DMS 273 treated with DMSO at 0.1 percent for 48 hours (cell line): ENCODE measurements at places on chromosomes 16 and 17.

DNA sequence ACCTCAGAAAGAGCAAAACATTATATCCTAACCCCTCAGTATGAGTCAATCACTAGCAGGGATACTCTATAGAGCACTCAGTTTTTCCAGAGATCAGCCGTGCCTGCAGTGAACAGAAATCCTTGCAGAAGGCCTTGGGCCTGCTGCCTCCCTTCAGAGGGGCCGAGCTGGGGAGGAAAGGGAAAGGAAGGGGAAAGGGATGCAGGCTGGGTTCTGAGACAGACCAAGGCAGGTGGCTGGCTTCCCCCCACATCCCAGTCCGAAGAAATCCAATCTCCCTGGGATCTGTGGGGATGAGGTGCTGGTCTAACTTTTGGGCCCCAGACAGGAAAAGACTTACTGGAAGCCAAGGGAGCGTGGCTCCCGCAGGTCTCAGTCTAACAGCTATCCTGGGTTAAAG is 25.3 kb downstream of the SRL start:
- DNase-seq: no peak

DNA sequence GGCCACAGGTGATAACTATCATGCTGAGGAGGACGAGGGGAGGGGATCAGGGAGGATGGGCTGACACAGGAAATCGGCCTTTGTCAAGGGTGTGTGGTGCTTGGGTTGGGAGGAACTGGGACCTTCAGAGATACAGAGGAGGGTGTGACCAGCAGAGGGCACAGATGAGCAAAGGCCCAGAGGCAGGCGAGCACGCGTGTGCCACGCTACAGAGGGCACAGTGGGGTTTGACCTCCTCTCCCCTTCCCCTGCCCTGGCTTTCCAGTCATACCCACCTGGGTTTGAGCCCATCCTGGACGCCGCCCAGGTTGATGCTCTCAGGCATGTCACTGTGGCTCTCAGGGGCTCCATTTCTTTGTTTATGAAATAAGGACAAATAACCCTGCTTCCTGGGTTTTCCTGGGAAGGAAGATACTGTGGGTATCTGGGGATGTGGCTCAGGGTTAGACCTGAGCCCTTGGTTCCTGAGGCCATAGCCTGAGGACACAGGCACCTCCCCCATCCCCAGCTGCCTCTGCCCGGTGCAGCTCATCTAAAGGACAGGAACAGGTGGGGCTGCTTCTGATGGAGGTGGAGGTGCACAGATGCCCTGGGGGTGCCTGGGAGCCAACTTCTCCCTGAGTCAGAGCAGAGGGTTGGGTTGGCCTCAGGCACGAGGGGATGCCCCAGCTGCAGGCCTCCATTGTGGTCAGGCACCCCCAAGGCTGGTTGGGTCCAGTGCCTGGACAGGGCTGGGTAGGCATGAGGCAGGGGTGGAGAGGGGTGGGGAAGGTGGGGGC is 51.8 kb downstream of the BEAN1 start:
- DNase-seq: peak; percentile 22

DNA sequence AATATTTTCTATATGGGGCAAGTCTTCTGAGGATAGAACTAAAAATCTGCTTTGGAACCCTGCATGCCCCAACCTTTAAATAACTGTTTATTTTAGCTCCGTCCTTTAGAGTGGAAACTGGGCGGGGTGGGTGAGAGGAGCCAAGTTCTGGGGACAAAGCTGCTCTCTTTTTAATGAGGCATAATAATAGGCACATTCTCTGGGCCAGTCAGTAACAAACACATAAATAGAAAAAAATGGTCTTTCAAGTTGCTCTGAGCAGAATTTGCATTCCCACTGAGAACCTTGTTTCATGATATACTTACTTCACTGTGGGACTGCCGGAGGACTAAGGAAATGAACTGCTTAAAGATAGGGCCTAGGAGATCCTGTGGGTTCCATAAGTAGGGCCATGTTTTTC is 51.5 kb downstream of the KNOP1 start:
- no peak for DNase-seq

DNA sequence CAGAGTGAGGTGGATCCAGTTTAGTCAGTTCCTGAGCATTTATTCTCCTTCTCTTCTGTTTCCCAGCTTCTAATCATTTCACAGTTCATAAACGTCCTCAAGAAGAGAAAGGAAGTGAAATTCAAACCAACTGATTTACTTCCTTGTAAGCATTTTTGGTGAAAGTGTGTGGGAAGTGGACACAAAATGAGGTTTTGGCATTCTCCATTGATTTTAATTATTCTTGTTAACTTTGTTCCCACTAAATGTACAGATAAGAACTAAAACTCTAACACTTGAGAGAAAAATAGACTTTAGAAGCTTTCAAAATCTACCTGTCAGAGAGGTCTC is 42.7 kb upstream of the CORO6 start:
- DNase-seq: no peak

DNA sequence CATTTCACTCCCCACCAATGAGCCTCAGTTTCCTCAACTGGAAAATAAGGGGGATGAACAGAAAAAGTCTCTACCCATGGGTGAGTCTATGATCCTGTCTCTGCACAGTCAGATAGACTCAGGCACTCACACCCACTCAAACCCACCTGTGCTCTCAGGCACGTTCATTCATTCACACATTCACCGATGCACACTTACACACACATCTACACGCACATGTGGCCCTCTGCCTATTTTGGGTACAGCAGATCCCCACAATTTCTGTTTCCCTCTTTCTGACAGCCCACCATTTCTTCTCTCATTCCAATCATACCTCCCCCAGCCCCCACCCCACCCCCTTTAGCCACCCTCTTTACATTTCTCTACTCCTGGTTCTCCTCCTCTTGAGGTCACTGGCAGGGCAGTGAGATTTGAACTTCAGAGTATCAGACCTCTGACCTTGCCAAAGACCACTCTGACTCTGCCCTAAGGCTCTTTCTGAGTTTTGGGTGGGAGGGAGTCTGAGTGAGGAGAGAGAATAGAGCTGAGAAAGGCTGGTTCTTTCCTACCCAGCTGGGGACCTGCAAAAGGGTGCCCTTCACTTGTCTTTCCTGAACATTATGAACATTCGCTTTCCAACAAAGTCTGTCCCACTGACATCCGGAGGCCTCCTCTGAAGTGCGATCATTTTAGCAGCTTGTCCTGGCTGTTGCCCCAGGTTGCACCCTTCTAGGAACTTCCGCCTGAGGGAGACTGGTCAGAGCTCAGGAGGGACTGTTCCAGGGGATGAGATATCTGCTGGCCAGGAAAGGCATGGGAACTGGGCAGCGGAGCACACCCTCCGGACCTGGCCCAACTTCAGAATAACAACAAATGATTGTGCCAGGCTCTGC is 10.1 kb upstream of the COL1A1 start:
- no peak for DNase-seq

GRCh38 chr17:79437081-79437480 is 173.8 kb downstream of the RBFOX3 start:
- DNase-seq: no peak

DNA sequence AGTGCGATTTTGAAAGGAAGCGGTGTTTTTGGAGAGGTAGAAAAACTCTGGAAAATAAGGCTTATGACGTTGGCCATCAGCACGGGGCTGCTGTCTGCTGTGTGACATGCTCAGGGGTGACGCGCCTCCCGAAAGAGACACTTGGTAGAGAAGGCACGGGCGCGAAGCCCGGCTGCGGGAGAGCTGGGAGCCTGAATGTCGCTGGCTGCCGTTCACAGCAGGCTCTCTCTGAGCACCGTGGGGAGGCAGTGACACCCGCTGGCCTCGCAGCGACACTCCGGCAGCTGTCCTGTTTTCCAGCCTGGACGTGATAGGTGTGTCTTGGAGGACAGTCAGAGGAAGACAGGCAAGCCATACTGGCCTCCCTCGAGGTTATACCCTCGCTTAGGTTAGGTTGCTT is 759.1 kb upstream of the RBFOX1 start:
- no peak for DNase-seq

DNA sequence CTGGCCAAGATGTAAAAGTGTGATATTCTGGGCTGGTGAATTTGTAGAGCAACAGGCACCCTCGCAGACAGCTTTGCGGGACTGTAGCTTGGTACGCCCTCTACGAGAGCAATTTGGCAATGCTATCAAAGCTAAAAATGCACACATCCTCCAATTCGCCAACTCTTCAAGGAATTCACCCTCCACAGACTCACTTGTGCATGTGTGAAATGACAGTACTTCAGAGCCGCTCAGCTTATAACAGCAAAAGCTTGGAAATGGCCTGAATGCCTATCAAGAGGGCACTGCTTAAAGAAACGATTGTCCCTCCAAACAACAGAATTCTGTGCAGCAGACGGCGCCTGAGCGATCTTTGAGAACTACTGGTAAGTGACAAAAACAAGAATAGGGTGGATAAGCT is 130.8 kb downstream of the SDK2 start:
- no peak for DNase-seq

DNA sequence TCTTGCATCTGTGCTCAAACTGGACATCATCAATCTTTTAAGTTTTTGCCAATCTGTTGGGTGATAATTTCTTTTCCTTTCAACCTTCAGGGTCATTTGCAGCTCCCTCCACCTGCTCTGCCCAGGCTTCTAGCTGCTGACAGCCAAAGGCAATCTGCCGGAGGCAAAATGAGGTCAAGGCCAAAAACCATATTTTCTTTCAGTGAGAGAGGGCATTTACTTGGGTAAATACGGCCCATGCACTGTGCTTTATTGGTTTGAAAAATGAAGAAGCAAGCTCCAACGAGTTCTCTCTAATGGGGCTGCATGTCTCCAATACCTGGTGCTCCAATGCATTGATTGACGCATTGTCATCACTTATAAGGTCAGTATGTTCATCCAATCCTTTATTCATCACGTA is 23.1 kb downstream of the RBFOX1 start:
- DNase-seq: no peak

- no peak for DNase-seq
Measured at GRCh38 chr16:88449267-88449561, 3.9 kb upstream of the ZFPM1 start.

GRCh38 chr16:66849549-66849948 is 5.3 kb downstream of the CA7 start:
- DNase-seq: no peak

DNA sequence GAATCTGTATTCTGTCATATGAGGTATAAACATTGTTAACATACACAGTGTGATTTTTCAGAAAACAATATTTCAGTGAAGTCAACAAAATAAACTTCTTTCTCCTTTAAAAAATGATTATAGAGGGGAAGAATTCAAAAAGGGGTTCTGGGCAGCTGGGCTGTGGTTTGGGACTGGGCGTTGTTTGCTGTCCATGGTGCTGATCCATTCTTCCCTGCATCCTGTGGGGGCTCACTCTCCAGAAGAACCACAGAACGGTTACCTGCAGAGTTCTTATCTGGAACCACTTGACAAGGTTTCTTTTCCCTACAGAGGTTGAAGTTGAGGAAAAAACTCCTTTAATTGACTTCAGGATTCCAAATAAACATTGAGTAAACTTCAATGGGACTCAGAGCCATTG is 1091.0 kb downstream of the CDH8 start:
- no peak for DNase-seq

- DNase-seq: no peak
Measured at GRCh38 chr17:39591958-39592954, 15.5 kb downstream of the NEUROD2 start.

DNA sequence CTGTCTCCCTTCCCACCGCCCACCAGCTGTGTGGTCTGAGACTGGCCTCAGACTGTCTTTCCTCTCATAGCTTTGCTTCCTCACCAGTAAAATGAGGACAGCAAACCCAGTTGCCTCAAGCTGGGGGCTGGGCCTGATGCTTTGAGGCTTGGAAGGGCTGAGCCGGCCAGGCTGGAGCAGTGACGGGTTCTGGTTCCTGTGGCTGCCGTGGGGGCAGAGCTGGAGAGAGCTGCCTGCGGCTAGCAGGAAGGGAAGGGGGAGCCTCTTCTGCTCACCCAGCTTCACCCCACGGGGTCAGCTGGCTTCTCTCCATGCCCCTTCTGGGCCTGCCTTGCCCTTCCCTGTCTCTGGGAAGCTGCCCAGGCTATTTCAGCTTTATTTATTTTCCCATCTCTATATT is 23.7 kb downstream of the LASP1 start:
- no peak for DNase-seq

GRCh38 chr17:79340333-79341221 is 266.0 kb downstream of the ENGASE start:
- no peak for DNase-seq

DNA sequence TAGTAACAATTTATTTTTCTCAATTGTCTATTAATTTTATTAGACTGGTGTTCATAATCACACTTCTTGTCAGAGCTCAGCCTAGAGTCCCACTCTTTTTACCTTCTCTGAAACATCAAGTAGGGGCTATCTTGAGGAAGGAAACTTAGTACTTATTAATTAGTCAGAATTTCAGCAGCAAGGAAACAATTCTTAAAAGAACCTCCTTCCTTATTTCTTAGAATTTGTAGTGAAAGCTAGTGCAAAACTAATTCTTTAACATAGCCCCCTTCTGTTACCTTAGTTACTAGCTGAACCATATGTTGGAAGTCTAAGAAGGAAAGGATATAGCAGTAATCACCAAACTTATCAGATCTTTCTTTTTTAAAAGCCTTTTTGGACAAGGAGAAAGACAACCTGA is 35.2 kb downstream of the MAP2K4 start:
- DNase-seq: no peak
